ENCODE measurements at places on chromosomes 1 and 21.

DNA sequence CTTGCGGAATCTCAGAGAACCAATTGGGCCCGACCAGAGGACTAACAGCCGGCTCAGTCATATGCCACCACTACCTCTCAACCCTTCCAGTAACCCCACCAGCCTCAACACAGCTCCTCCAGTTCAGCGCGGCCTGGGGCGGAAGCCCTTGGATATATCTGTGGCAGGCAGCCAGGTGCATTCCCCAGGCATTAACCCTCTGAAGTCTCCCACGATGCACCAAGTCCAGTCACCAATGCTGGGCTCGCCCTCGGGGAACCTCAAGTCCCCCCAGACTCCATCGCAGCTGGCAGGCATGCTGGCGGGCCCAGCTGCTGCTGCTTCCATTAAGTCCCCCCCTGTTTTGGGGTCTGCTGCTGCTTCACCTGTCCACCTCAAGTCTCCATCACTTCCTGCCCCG lies 49.8 kb downstream of the ACP6 start:
- no peak for DNase-seq

GRCh38 chr21:41170859-41171609 lies 3.1 kb downstream of the BACE2 start:
- no peak for DNase-seq

- no peak for DNase-seq
These were observed 61.5 kb downstream of the HSPG2 start for GRCh38 chr1:21875621-21876063.

DNA sequence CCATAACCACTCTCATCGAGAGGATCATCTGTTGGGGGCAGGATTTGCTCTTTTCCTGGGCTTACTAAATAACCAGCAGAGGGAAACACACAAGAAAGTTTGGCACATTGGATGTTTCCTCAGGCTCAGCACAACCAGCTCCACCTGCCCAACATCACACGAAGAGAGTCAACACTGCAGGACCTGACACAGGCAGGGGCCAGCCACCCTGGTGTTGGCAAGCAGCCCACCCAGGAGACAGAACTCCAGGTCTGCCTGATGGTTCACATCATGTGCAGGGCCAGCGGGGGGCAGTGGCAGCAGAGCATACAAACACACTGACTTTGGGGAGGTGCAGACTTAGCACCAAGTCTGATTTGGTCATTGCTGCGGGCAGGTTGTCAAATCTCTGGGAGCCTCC lies 182.3 kb upstream of the GALNT2 start:
- DNase-seq, result no peak

DNA sequence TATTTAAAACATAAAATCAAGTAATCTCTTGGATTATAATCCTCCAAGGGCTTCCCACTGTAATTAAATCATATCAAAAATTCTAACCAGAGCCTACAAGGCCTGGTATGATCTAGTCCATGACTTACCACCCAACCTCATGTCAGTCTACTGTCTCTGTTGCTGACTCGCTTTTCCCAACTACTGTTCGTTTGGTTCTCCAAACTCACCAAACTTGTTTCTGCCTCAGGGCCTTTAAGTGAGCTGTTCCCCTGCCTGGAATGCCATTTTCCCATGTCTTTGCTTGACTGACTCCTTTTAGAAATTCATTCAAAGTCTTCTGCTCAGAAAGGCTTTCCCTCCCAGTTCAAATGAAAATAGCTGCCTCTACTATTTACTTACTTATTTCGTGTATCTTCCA lies 95.9 kb downstream of the ZC3H11B start:
- no peak for DNase-seq

GRCh38 chr1:81799939-81800694 lies 617 bp upstream of the ADGRL2 start:
- no peak for DNase-seq

DNA sequence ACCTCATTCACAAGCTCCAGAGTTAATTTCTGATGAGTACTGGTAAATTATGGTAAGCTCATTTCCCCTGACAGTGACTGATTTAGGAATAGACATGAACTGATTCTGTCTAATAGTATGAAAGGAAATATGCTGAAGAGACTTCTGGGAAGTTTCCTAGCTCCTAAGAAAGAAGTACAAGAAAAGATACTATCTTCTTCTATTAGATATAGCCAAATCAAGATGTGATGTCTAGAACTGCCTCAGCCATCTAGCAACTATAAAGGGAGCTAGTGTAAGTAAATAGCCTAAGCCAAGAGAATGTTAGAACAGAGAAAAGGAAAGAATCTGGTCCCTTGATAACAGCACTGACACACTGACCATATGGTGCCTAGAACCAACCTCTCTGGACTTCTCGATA lies 10.7 kb upstream of the PHTF1 start:
- no peak for DNase-seq

DNA sequence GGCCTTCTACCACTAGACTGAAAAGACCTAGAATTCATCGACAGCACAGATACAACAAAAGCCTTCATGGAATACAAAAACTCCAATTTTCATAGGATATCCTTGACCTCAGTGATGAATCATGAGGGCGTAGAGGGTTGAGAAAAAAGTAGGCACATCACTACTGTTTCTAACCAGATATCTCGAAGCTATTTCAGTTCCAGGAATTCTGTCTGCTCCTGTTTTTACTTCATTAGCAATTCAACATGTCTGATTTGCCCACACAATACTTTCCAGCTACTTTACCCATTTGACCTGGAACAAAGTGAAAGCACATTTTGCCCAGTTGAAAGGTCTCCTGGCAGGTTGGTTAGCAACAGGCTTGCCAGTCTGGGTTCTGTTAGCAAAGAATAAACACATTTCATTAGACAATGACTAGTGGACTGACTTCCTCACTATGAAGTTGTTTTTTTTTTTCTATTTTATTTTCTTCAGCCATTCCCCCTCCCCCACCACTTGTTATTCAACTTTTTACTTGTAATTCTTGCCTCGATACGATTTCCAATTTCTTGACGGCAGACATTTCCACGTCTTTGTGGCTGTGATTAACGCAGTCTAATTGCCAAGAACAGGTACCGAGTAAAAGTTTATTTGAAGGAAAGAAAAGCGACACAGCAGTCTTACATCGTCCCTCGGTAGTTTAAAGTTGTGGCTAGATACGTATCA lies 4.0 kb upstream of the ZBTB18 start:
- DNase-seq, result no peak

DNA sequence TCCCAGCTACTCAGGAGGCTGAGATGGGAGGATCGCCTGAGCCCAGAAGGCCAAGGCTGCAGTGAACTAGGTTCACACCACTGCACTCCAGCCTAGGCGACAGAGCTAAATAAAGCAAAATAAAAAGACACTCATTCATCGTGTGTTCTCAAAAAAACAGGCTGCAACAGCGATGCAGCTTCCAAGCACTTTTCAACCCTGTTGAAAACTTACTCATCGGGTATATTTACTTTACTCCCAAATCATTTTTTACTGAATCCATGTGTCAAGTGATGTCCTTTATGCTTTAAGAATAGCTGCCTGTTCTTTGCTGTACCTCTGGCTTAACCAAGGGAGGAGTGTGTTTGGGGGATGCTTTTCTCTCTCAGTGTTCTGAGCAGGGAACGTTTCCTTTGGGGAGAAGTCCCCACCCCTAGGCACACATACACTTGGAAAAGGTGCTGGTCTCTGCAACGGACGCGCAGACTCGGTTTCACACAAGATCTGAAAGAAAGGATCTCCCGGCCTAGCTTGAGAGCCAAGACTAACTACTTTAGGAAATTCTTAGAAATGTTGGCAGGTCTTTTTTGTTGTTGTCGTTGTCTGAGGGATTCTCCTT lies 1.4 kb downstream of the MAP1LC3C start:
- no peak for DNase-seq

DNA sequence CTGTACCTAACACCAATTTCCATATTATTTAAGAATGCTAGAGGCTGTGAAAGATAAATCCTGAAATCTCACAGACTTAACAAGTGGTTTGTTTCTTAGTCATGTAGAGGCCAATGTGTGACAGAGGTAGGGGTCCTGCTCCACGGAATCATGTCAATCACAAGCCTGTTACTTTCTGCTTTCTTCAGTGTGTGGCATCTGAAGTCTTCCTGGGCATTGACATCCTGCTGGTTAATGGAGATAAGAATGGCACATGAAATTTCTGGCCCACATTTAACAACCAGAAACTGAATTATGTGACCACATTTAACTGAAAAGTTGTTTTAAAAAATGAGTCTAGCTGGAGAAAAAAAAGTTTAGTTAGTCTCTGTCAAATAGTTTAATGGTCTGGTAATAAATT lies 68.3 kb upstream of the PLA2G4A start:
- DNase-seq, result no peak

- no peak for DNase-seq
These were observed 18.0 kb downstream of the KIAA1614 start for GRCh38 chr1:180930687-180931086.

GRCh38 chr1:119902775-119903442 lies 6.6 kb upstream of the ADAM30 start:
- DNase-seq, result no peak

- no peak for DNase-seq
These were observed 29.6 kb downstream of the NBPF3 start for GRCh38 chr1:21469581-21469980.

- DNase-seq, result no peak
These were observed 308.1 kb downstream of the GPATCH2 start for GRCh38 chr1:217322834-217323233.

DNA sequence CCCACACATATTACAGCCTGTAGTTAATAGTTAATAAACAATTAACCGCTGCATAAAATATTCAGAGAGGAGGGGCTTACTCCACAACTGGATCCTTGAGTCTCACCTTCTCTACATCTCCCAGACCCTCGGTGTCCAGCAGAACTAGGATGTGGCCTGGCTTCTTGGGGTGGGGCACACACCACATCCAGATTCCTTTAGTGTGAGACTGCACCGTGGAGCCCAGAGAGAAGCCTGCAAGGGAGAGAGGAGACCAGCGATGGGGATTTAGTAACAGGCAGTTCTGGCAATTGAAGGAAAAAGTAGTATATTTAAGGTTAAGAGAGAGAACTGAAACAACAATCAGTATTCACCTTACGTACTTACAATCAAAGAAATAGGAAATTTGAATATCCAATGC lies 4.9 kb downstream of the GBP1 start:
- DNase-seq, result no peak

DNA sequence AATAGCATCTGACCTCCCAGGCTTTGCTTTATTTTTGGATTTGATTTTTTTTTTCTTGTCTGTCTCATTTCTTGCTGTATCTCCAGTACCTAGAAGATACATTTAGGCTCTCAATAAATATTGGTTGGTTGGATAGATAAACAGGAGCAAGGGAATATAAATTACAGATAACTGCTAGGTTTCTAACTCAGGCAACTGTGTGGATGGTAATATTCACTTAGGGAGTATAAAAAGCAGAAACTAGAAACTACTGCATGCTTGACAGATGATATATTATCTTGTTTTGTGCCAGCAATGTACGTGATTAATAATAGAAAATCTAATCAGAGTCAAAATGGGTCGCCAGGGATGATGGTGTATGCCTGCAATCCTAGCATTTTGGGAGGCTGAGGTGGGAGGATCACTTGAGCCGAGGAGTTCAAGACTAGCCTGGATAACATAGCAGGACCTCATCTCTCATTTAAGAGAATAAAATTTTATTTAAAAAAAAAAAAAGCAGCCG lies 31.0 kb upstream of the TARS2 start:
- no peak for DNase-seq

DNA sequence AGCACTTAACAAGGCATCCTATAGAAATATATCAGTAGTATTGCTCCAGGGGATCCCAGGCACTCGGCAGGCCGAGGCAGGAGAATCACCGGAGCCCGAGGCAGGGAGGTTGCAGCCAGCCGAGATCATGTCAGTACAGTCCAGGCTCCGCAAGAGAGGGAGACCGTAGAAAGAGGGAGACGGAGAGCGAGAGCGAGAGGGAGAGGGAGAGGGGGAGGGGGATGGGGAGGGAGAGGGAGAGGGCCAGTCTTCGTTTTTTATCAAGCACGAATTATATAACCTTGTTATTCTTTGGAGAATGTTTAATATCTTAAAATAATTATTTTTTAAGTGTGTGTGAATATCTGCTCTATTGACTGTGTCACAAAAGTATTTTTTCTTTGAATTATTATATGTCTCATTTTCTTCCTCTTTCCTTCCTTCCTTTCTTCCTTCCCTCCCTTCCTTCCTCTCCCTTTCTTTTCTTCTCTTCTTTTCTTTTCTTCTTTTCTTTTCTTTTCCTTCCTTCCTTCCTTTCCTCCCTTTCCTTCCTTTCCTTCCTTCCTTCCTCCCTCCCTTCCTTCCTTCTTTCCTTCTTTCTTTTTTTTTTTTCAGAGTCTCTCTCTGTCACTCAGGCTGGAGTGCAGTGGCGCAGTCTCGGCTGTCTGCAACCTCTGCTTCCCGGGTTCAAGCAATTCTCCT lies 233.7 kb downstream of the SRGAP2C start:
- no peak for DNase-seq

DNA sequence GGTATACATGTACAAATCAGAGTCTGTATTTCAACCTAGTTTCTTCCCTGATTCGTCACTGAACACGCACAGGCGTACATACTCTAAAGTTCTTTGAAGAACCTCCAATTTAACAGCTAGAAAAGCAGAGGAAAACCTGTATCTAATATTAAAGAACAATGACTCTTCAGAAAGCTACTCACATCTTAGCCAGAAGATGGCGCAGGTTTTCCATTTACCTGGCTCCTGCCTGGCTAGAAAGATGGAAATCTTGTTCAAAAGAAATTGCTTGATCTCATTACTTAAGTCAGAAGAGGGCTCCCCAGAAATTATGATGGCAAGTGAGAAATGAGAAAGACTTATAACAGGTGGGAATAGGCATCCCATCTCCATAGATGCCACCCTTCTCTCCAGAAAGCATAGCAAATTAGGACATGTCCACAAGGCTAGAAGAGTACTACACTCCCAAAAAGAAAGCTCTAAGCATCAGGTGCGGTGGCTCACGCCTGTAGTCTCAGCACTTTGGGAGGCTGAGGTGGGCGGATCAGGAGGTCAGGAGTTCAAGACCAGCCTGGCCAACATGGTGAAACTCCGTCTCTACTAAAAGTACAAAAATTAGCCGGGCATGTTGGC lies 19.0 kb upstream of the L1TD1 start:
- peak; percentile 41 for DNase-seq

DNA sequence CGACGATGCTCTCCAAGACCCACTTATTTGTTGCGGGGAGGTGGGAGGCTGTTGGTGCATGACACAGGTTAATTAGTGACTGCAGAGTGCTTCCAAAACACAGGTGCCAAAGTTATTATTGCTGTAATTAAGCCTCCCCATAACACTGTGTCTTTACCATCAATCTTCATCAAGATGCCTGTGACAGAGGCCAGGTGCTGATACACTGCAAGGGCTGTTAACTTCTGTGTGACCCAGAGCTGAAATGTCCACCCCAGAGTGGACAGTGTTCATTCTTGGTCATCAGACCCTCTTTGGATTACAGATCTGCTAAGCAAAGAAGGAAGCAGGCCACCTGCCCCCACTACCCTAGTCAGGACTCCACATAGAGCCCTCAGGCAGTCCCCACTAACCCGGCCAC lies 55.5 kb downstream of the CAPN8 start:
- no peak for DNase-seq

- DNase-seq, result peak; percentile 65
These were observed 320.9 kb downstream of the ASTN1 start for GRCh38 chr1:176843352-176844297.

GRCh38 chr1:85447006-85447943 lies 17.7 kb downstream of the DDAH1 start:
- no peak for DNase-seq

Measured in cerebellum (tissue), 4 donors.